GM03348 (cell line): ENCODE measurements at places on chromosomes 12 and 14.

DNA sequence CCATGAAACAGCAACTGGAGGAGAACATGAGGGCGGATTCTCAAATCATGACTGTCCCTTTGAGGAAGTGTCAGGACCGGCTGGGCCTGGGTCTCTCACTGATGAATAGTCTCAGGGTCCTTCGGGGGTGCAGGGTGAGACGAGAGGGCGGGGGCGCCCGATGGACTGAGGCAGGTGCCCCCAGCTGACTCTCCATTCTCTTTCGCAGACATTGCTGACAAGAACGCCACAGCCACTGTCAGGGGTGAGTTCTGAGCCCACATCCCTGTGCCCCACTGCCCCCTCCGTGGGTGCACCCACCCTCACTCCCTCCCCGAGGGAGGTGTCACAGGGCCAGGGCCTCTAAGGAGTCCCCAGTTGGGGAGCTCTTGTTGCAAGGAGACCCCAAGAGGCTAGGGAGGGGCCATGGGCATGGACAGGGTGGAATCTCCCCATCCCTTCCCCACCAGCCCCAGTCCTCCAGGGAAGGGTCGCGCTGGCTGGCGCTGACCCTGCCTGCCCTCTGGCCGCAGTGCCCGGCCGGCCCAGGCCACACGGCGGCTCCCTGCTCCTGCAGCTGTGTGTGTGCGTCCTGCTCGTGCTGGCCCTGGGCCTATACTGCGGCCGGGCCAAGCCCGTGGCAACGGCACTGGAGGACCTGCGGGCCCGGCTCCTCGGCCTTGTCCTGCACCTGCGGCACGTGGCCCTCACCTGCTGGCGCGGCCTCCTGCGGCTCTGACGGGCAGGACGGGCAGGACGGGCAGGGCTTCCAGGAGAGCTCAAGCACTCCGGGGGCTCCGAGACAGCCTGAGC, 8.7 kb downstream of the C14orf180 start:
- no peak for DNase-seq

DNA sequence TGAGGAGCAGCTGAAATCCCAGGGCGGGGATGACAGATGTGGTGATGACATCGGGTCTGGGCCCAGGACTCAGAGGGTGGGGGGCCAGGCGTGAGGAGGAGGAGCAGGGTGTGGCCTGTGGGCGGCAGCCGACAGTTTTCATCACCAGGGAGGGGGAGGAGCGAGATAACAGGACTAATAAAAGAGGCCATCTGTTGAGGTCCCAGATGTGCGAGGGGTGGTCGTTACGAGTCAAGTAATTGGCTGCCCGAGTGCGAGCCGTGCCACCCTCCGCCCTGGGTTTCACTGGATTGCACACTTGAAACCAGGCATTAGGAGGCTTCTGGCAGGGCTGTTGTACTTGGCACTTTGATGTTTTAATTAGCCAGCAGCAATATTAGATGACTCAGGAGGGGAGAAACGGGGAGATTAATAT, 67.2 kb downstream of the NOS1 start:
- no peak for DNase-seq

DNA sequence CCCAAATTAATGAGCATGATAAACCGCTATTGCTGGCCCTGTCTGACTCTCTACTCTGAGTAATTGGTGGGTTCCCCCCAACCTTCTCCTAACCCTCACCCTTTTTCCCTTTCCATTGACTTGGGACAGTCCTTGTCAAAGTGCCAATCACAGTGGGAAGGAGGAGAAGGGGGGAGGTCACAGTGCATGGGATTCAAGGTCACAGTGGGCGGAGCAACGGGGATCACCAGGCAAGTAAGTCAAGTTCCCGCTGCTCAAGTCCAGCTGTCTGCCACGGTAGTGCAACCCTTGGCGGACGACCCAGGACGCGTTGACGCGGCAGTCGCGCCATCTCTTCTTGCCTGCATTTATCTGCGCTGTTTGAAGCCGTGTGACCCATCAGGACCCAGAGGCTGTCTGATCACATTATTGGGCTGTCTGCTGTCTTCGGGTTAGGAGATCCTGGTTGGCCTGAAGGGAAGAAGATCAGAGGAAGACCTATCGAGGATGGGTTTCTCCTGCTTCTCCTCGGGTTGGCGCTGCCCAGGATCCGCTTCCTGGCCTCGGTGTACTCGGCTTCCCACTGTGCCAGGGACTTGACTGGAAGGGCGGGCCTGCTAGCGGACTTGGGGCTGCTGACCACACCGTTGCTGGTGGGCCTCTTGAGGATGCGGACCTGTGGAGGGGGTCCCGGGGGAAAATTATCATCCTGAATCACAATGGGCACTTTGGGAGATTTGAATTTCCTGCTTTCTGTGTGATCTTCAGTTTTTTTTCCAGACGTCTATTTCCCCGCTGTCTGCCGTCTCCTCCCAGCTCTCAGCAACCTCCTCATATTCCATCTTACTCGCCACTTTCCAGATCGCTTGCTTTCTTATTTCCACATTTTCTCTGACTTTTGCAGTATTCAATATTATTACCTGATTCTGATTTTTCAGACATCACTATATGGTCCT, 3.1 kb upstream of the MDM2 start:
- DNase-seq, result no peak

GRCh38 chr12:50246197-50246865, 37.0 kb downstream of the LIMA1 start:
- no peak for DNase-seq

GRCh38 chr14:21083565-21084325, 13.6 kb downstream of the ARHGEF40 start:
- no peak for DNase-seq

DNA sequence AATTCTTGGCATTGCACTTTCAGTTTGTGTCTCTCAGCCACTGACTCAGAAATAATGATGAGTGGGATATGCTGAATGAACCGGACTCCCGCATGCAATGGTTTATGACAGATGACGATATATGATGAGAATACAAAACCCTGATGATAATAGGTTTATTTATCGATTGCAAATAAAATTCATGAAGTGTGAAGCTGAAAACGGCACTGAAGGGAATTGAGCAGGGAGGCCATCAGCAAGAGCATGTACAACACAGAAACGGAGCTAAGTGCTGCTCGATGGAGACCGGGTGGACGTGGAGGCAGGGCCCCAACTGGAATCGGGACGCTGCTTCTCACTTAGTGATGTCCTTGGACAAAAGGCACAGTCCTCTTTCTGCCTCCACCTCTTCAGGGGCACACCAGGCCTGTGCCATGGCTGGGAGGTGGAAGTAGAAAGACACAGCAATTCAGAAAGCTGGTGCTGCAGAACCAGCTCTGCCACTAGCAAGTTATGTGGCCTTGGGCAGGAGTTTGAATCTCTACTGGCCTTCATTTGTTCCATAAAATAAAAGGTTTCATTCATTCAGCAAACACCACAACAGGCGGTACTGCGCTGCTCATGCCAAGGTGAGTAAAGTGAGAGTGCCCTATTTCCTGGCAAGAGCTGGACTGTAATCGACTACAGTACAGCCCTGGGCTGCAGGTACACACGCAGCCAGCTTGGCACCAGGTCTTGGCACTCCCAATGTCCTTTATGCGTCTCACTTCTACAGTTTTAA, 117.0 kb downstream of the EGLN3 start:
- no peak for DNase-seq

DNA sequence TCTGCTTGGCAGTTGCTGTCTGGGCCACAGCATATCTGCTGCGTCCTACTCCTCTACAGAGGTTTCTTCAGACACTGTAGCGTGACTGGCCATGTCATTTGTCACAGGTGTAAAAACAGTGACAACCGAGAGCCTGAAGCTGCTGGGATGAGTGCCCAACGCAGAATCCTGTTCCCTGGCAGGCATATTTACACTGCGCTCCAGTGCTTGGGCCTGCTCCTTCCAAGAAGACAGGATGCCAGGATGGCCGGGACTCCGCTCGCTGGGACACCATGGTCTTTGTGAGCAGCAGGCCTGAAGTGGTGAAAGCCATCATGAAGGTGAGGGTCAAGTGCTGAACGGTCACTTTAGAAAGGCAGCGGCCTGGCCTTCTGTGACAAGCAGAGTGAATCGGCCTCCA, 171.4 kb downstream of the EMP1 start:
- DNase-seq, result no peak

GRCh38 chr14:67636361-67636919, 16.7 kb downstream of the ARG2 start:
- DNase-seq, result peak; percentile 23

DNA sequence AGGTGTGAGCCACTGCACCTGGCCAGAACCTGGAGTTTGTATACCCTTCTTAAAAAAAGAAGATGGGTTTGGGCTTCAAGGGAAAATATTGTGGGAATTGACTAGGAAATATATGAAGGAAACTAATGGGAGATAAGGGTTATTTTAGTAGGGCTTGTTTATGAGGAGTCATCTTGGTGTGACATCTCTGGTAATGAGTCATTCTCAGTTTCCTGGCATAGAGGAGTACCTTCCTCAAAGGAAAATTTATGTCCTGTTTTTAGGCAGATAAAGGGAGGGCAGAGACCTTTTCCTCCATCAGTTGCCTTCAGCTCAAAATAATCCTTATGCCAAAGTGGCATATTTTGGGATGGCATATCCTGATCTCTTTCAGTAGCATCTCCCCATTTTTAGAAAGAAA, 30.6 kb upstream of the NFKBIA start:
- no peak for DNase-seq

DNA sequence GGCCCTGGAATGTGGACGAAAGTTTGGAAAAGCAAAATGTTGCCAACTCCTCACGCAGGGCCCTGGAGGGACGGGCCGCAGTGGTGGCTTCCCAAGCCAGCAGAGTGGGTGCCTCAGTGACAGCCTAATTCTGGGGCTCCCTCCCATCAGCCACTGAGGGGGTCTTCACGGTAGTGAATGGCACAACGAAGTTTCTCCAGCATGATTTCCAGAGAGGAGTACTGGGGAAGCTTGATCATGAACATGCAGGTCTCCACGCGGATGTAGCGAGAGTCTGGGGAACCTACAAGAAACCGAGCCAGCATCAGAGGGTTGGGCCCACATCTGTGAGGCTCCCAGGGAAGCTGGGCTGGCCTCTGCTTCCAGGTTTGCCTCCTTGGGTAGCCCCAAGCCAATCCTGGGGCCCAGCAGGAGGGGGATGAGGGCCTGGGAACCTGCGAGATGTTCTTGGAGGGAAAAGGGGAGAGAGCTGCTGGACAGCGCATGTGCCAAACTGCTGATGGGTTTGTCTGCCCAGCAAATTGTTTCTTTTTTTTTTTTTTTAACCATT, 37.0 kb downstream of the TRAFD1 start:
- no peak for DNase-seq

DNA sequence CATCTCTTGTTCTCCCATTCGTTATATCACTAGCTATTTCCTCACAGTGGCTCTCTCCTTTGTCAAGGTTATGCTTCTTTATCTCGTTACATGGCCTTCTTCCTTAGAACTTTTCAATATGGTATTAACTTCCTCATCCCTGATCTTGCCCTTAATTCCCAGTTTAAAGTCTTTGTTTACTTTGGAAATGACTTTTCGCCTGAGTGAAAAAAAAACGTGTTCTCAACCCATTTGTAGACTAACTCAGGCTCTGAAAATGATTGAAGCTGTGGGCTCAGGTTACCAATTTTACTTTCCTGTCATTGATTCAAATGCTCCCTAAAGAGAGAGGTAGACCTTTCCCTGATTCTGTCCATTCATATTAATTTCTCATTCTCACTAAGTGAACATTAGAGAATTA, 135.2 kb downstream of the NUBPL start:
- no peak for DNase-seq

- peak; percentile 95 for DNase-seq
Observed at GRCh38 chr12:120710031-120710804, at the start of gene UNC119B. Gene UNC119B, plus strand, starts transcription at chr12:120710458. Its CDS starts 17 bp downstream, at chr12:120710475.

GRCh38 chr14:74656964-74657363, 44.9 kb upstream of the LTBP2 start:
- no peak for DNase-seq

- peak; percentile 86 for DNase-seq
Observed at GRCh38 chr12:96425321-96425720, 25.1 kb upstream of the CDK17 start.

DNA sequence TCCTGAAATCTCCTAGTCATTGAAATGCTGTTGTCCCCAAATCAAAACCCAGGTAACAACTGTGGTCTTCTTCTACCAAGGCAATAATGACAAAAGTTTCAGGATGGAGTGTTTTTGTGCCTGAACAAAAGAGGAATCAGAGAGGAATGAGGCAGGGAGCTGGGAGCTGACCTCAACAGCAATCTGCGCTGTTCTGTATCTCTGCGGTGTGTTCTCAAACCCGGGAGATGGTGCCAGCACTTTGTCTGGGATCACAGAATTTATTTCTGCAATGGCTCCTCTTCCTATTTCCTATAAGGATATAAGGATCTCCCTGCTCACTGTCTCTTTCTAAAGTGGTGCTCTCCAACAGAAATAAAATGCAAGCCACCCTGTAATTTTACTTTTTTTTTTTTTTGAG, 449 bp upstream of the GLT8D2 start:
- peak; percentile 20 for DNase-seq

GRCh38 chr12:106226884-106227640, 20.8 kb downstream of the CKAP4 start:
- DNase-seq, result peak; percentile 86

DNA sequence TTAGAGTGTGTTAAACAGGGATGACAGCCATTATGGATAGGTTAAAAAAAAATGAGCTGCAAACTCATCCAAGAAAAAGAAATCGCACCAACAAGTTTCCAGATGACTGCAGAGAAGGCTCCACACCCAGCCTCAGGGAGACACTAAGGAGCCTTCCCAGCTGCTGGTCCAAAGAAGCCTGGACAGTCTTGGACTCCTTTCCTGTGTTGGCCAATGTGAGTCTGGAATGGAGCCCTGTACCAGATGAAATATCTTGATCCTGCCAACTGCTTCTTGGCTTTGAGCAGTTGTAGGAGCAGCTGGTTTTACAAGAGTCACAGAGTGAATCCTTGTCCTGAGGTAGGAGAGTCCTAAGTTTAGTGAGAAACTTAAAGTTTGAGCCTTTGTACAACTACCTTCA, 44.5 kb downstream of the SLC38A1 start:
- peak; percentile 75 for DNase-seq

GRCh38 chr12:116186482-116187150, 90.9 kb downstream of the MED13L start:
- DNase-seq, result no peak

- DNase-seq, result no peak
Observed at GRCh38 chr12:99758997-99759396, 111.4 kb downstream of the GARIN6 start.

GRCh38 chr12:112198120-112198733, 72.9 kb downstream of the TRAFD1 start:
- peak; percentile 76 for DNase-seq

GRCh38 chr14:53304726-53305381, 151.7 kb upstream of the DDHD1 start:
- DNase-seq, result no peak

GRCh38 chr12:94309373-94309772, 150.3 kb downstream of the CEP83 start:
- DNase-seq, result no peak

- peak; percentile 36 for DNase-seq
Observed at GRCh38 chr12:59055204-59055860, 135.0 kb upstream of the LRIG3 start.

GRCh38 chr12:2431810-2432209, 363.0 kb upstream of the FKBP4 start:
- DNase-seq, result peak; percentile 68

- no peak for DNase-seq
Observed at GRCh38 chr14:47439953-47440352, 235.5 kb downstream of the MDGA2 start.
